ENCODE measurements at places on chromosomes 4 and X.

DNA sequence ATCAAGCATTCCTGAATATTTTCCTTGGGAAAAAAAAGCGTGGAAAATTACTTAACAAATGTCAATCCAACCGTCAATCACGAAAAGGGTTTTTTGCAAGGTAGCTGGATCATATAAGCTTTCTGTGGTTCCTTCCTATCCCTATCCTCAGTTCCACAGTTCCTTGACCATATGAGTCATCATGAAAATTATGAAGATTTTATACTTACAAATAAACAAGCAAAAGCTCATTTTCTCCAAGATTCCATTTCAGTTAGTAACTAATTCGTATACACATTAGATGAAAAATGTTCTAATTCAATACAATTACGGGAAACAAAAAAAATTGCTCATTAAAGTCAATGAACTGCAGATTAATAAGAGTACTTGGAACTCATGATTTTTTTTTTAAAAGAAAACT, 228.8 kb downstream of the NSUN7 start:
- no peak for DNase-seq

GRCh38 chrX:107135049-107135964, 16.7 kb upstream of the RBM41 start:
- DNase-seq = no peak

DNA sequence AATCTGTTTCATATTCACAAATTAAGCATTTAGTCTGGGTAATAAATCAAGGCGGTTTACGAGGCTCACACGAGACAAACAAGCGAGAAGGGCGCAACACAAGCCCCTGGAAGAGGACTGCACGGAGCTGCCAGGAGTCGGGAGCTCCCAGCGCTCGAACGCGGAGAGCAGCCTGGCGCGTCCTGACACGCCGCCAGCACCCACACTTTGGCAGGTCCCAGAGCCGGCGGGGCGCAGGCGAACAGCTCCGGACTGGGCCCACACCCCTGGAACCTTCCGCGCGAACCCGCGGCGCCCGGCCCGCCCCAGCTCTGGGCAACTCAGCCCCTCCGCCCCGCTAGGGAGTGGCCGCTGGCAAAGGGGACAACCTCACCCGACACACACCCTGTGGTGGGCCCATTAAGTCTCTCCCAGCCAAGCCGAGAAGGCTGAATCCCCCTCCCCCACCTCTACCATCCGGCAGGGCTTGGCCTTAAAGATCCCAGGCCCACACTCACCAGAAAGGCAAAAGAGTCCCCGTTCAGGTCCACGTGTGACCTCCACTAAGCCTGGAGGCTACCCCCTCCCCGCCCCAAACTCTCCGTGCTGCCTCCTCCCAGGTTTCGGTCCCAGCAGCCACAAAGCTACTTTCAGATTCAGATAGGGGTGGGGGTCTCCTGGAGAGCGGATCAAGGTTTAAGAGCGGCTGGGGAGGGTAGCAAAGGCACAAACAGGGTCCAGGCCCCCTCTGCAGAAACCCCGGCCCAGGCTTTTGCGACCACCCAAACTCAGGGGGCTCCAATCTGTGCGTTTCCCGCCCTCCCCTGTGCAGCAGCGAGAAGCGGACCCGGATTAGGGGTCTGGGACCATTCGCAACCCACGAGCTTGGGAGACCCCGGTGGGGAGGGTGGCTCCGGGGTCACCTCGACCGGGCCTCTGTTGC, 47.5 kb upstream of the BCOR start:
- no peak for DNase-seq

GRCh38 chrX:55801811-55802210, 84.3 kb downstream of the RRAGB start:
- no peak for DNase-seq

DNA sequence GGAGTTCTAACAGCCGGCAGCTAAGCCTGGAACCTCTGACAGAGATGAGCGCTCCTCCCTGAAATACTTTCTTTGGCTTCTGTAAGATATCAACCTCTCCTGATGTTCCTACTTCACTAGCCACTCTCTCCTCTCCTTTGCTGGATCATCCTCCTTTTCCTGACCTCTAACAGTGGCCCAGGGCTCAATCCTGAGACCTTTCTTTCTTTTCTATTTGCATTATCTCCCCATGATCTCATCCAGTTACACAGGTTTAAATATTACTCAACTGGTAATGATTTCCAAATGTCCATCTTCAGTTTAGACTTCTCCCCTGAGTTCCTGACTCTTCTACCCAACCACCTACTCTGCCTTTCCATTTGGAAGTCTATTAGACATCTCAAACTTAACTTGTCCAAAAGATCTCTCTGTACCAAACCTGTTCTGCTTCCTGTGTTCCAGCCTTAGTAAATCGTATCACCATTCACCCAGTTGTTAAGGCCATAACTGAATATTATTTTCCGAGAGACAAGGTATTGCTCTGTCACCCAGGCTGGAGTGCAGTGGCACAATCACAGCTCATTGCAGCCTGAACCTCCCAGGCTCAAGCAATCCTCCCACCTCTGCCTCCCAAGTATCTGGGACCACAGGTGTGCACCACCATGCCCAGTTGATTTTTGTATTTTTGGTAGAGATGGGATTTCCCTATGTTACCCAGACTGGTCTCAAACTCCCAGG, 41.1 kb downstream of the RFC1 start:
- DNase-seq = no peak

DNA sequence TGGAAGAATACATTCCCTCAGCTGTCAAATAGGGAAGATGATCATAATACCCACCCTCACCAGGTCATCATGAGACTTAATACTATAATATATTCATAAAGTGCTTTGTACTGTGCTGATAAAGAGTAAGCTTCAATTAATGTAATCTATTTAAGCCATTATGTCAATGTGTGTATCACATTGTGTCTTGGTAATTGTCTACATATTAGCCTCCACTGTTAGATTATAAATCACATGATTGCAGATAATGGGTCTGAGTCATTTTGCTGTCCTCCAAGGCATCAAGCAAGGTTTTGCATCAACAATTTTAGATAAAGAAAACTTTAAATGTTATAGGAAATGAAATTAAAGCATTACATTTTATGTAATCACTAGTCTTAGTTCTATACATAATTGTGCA, 45.2 kb upstream of the CEP135 start:
- no peak for DNase-seq

DNA sequence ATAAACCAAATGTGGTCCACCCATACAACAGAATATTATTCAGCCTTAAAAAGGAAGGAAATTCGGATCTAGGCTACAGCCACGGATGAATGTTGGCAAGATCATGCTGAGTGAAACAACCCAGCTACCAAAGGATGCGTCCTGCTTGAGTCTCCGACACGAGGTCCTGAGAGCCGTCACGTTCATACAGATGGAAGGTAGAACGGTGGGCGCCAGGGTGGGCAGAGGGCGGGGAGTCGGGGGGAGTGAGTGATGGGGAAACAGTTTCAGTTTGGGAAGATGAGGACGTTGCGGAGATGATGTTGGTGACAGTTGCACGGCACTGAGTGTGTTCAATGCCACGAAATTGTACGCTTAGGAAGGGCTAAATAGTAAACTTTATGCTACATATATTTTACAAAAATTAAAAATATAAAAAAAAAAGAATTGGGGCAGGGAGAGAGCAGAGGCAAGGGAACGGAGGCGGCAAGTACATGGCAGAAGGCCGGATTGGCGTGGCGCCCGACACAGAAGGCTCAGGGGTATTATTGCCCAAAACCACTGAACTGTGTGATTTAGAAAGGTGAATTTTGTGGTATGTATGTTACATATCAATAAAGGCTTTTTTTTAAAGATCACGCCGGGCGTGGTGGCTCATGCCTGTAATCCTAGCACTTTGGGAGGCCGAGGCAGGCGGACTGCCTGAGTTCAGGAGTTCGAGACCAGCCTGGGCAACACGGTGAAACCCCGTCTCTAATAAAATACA, 14.8 kb upstream of the MXD4 start:
- no peak for DNase-seq

- no peak for DNase-seq
These were observed 24.5 kb downstream of the ARHGAP10 start for GRCh38 chr4:147756417-147756816.

DNA sequence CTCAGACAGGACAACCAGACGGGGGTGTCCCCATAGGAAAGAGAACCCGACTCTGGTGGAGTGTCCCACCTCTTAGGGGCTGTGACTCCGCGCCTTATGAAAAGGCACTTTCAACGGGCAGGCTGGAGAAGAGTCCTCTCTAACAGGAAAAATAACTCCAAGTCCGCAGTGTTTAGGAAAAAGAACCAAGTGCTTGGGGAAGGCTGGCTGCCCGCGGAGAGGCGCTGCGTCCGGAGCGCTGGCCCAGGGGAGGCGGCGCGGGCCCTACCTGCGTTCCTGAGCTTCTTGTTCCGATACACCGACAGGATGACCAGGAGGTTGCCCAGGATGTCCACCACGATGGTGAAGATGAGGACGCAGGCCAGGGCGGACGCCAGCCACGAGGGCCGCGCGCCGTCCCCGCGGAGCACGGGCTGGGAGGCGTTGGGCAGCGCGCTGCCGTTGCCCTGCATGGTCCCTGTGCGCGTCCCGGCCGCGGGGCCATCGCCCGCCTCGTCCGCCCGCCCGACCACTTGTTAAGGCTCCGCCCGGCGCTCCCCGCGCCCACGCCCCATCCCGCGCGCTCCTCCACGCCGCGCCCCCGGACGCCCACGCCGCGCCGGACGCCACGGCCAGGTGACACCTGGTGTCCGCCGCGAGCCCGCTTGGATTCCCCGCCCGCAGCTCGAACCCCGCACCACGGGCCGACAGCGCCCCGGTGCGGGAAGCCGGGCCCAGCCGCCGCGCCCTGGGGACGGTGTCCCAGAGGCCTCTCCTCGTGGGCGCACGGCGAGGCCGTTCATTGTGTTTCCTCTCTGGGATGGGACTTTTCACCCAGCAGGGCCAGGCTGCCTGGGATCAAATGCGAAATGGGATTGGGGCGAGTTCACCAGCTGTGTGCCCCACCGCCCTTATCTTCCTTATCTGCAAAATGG, at the start of gene MTNR1A:
MTNR1A (minus strand) TSS at position 654 of the 914 bp plus-strand sequence; CDS start at position 452, 202 bp downstream.
- no peak for DNase-seq

GRCh38 chr4:9916346-9916745, 105.0 kb downstream of the SLC2A9 start:
- no peak for DNase-seq

DNA sequence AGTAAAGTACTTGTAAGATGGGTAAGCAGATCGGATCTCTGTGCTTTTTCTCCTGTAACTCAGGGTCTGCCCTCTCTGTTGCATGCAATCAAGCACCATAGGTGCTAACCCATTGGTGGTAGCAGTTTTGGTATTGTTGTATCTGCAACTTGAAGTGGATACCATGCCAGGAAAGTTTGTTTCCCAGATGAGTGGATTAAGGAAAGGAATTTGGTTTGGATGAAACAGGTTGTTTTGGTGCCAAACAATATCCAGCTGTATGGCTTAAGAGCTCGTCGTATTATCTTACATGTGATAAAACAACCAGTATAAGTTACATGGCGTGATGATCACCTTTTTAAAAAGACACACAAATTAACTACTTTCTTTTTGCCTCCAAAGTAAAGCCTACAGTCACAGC, 280.9 kb upstream of the TENM3 start:
- no peak for DNase-seq

GRCh38 chr4:39256436-39256835, 74.1 kb downstream of the WDR19 start:
- no peak for DNase-seq

GRCh38 chr4:5753766-5754528, 42.9 kb downstream of the EVC start:
- no peak for DNase-seq

- DNase-seq = peak; percentile 3
These were observed 28.7 kb downstream of the INPP4B start for GRCh38 chr4:142817442-142817841.

GRCh38 chr4:132269303-132269990, 879.6 kb upstream of the PCDH10 start:
- DNase-seq = no peak

DNA sequence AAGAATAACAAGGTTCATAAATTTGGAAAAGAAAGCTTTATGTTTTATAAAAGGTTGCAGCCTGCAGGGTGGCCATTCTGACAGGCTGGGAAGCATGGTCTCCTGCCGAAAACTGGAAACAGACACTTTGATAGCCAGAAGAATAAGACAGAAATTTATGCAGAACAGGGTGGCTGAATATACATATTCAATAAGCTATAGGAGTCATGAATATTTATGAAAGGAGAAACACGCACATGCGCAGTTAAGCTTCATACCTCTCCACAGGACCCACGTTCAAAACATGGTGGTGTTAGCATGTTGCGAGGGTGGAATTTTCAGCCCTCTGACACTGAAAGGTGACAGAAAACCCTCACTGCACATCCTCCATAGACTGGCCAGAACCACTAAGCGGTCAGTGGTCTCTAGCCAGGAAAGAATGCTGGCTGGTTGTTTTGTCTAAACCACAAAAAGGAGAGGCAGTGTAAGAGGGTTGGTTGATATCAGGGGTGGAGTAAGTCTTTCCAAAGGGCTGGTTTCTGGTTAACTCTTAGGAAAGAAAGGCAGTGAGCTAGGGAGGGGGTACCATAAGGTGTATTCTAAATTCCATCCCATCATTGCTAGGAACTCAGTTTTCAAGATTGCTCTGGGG, 58.2 kb downstream of the ANXA10 start:
- no peak for DNase-seq

DNA sequence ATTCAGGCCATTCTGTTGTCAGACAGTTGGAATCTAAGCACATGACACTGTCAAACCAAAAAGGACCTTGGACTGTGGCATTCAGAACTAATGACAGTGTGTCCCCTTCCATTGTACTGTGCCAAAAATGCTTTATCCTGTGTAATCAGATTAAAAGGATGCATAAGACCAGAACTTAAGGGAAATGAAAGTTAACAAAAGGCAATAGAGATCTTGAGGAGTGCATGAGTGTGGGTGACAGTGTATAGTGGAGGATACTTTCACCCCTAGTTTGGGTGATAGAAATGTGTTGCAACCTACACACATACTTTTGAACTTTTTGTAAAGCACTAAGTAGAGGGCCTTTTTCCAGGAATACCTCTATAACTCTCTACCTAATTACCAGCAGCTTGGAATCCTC, 4.5 kb downstream of the CYSLTR1 start:
- DNase-seq = no peak

DNA sequence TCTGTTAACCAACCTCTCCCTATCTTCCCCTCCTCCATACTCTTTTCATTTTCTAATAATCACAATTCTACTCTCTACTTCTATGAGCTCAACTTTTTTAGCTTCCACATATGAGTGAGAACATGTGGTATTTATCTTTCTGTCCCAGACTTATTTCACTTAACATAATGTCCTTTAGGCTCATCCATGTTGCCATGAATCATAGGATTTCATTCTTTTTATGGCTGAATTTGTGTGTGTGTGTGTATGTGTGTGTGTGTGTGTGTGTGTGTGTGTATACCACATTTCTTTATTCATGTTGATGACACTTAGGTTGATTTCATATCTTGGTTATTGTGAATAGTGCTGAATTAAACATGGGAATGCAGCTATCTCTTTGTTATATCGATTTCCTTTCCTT, 37.4 kb downstream of the RUFY3 start:
- DNase-seq = no peak

- DNase-seq = no peak
These were observed 308.5 kb upstream of the AADAT start for GRCh38 chr4:170398218-170398617.

- no peak for DNase-seq
These were observed 10.6 kb upstream of the CTSO start for GRCh38 chr4:155964016-155964891.

GRCh38 chrX:108199691-108200090, 108.1 kb downstream of the ATG4A start:
- no peak for DNase-seq

- DNase-seq = no peak
These were observed 29.9 kb upstream of the PJA1 start for GRCh38 chrX:69195192-69195591.
